Cerebellum (tissue), 4 donors: ENCODE measurements at places on chromosomes 7 and 10. TPM values are rescaled to one million over a fixed set of nuclear protein-coding genes. Genes with fewer than 3 reads are reported as not detected.

The CCSER2 gene
- 118 TPM for total RNA-seq

The NRCAM gene
- 194 TPM for total RNA-seq

DNA sequence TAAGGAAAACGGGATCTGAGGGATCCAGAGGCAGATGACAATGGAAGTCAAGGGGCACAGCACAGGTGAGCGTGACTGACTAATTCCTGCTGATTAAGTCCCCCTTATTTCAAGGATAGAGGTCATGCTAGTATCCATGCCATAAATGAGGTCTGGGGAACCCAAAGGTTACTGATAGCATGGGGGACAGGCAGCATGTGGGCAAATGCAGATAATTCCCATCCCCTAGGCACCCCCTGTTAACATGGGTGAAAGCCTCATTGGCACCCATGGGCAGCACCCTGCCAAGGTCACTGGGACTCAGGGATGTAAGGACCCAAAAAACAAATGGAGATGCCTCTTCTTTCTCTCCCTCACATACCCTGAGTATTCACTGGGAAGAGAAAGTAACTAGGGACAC is 139.7 kb downstream of the WDR11 start:
- no peak for DNase-seq

DNA sequence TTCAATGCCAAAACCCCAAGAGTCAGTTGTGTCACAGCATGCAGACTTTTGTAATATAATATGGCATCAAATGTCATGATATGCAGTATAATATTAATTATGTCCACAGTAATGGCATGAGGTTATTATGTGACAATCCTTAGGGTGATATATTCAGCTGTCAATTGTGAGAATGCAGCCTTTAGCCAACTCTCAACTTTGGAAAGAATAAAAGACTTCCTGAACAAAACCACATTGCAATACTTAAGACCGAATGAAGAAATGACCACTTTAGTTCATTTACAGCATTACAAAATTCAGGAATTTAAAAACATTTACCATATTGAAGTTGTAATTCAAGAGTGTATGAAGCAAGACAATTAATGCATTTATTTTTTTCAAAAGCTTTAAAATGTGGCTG is 45.4 kb downstream of the CPVL start:
- no peak for DNase-seq

DNA sequence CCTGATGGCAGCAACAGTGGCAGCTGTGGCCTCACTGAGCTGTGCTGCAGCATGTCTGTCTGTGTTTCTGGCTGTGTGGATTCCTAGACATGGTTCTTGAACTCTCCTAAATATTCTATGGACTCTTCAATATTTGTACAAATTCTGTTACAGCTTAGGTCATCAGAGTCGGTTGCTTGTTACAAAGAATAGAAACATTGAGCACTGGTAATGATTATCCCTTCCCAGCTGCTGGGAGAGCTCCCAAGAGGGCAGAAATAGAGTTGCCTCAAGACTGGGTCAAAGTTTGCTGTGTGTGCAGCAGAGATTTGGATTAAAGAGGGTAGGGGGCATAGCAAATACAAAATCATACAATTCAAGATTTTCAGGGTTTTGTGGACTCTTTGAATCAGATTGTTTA is 337.1 kb upstream of the AKR1E2 start:
- DNase-seq: no peak

- no peak for DNase-seq
Measured at GRCh38 chr10:69684020-69684980, 54.3 kb downstream of the FAM241B start.

DNA sequence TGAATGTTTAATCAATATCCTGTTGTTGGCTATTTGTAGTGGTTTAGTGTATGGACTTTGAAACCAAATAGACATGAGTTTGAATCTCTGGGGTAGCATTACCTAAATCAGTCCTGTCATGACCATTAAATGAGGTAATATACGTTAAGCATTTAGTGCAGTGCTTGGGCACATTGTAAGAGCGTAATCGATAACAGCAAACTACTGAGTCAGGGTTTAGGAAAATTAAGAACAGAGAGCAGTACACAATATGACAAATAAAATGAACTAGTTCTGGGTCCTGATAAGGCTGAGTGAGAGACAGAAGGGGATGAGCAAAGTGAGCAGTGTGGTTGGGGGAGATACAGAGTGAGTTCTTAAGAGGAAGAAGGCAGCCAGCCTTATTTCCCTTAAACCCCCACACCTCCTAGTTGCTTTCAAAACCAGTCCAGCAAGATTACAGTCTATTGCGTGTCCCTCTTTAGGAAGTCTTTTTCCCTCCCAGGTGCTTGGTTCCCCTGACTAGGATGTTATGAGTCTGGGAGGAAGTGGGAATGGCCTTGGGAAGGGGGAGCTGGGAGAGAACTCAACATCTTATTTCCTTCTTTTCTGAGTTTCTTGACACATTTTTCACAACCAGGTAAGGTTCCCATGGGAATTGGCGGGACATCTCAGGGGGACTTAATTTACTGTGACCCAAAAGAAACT is 171.0 kb downstream of the SND1 start:
- no peak for DNase-seq

DNA sequence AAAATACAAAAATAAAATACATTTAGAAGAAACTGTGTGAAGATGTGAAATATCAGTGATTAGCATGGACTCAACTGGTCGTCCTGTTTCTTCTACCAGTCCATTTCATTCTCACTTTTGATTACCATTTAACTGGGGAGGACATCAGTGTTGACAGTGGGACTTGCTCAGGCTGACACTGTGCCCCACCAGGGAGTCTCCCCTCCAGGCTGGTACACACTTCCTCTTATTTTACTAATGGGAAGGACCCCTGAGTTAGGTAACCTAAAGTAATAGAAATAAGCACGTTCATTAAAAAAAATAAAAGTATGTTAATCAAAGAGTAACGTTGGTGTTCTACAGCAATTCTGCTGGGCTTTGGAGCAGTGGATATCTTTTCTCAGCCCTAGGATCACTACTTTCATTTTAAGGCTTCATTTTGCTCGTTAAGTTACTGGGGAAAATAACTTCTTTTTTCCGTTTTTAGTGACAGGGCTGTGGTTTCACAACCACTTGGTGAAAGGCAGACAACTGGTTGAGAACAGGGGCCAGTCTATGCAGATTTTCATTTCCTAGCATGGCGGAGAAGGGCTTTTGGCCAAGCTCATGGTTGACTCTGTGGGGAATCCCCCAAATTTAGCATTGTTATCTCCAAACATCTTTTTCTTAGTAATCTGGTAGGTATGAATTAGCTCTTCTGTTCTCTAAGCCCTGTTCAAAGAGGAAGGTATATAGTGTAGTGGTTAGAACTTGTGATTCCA is 2.1 kb downstream of the SNX10 start:
- DNase-seq: no peak
